ENCODE measurements at places on chromosomes 5 and 9.
A peak's percentile ranks its signal among the peaks of the same experiment; 100 is the strongest.

DNA sequence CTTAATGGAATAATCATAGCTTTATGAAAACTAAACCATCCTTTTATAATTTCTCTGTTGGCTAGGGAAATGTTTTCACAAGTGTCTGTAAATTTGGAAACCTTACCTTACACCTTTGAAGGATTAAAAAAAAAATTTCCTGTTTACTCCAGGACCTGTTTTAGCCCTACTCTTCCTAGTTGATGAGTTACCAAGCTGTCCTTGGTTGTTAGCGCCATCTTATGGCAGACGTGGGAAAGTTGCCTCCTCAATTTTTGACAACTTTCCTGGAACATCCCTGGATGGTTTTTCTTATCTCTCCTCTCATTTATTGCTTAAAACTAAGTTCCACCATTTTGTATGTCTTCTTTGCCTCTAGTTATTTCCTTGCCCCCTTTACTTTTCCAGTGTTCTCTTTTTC lies 25.7 kb downstream of the ZSWIM6 start:
- DNase-seq, result no peak

GRCh38 chr9:114366334-114367128 lies 21.3 kb downstream of the AKNA start:
- DNase-seq, result no peak

GRCh38 chr9:107504585-107505455 lies 15.3 kb upstream of the KLF4 start:
- no peak for DNase-seq

- DNase-seq, result no peak
These were observed 29.5 kb downstream of the LAMC3 start for GRCh38 chr9:131038256-131039128.

- DNase-seq, result no peak
These were observed 57.7 kb downstream of the DUSP1 start for GRCh38 chr5:172713113-172713808.

DNA sequence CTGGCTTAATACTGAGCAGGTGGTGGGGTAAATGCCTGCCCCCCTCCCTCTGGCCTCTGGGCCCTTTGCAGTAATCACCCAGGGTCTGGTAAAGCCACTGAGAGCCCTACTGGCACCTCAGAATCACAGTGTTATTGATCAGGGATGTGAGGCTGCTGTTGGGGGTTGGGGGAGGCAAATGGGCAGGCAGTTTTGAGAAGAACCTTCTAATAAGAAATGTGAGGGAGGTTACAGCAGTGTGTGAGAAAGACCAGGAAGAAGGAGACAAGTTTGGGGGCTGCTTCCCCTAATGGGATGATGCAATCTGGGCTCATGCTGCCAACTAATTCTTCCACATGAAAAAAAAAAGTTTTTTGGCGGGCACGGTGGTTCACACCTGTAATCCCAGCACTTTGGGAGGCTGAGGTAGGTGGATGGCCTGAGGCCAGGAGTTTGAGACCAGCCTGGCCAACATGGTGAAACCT lies 3.1 kb upstream of the B4GALT7 start:
- no peak for DNase-seq

- no peak for DNase-seq
These were observed 194.0 kb downstream of the EFNA5 start for GRCh38 chr5:107476783-107477182.

GRCh38 chr5:108562205-108562454 lies 180.2 kb upstream of the FBXL17 start:
- no peak for DNase-seq

DNA sequence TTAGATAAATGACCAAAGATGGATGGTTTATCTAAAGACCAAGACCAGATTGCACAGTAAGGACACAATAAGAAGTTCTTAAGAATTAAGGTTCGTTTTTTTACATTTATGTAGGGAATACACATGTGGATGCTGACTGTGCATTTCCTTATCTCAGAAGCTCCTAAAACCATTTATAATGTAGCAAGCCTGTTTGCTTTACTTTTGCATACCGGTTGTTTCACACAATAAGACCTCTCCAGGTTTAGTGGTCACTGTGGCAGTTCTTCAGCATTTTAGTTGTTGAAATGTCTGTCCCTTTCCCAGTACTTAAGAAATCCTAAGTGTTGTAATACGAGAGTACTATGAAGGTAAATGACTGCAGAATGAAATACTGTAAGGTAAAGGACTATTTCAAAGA lies 43.6 kb downstream of the BASP1 start:
- no peak for DNase-seq

DNA sequence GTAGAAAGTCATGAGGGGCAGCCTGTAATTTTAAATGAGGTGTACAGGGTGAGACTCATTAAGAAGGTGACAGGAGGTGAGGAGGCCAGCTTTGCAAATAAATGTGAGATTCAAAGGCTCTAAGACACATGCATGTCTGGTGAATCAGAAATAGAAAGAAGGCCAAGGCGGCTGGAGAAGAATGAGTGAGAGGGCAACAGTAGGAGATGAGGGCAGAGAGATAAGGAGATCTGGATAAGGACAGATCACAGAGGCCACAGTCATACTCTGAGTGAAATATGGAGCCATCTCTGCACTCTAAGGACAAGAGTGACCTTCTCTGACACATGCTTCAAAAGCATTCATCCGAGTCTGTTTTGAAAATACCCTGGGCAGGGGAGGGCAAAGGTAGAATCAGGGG lies 90.7 kb downstream of the RAD23B start:
- no peak for DNase-seq

- no peak for DNase-seq
These were observed 9.7 kb upstream of the PRKACG start for GRCh38 chr9:69023650-69024049.

GRCh38 chr5:113302120-113302519 lies 132.7 kb downstream of the TSSK1B start:
- no peak for DNase-seq

DNA sequence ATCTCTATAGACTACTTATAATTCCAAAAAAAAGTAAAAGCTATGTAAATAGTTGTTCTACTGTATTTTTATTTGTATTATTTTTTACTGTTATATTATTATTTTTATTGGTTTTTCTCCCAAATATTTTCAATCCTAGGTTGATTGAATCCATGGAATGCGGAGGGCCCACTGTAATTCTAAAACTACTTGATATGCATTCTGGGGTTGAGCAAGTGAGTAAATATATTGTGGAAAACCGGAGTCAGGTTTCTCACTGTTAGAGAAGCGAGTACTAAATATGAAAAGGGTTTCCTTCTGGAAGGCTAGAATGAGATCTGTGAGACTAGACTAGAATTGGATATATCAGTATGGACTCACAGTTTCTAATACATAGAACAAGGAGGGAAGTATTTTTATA lies 66.5 kb downstream of the FBXW11 start:
- DNase-seq, result no peak

DNA sequence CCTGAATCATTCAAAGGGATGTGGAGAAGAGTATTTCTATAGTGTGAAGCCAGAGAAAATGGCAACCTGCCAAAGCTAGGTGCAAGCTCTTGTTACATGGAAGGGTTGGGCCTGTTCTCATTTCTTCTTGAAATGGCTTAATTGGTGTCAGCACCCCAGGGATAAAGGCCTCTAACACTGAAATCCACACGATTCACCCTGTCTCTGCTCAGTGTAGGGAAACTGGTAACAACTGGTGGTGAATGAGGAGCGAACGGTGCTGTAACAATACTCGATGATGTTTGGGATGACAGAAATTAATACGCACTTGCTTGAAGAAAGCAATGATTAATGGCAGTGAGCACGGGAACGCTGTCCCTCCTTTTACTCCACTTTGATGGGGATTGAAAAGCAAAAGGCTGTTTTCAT lies 16.2 kb downstream of the PBX3 start:
- DNase-seq, result peak; percentile 100

DNA sequence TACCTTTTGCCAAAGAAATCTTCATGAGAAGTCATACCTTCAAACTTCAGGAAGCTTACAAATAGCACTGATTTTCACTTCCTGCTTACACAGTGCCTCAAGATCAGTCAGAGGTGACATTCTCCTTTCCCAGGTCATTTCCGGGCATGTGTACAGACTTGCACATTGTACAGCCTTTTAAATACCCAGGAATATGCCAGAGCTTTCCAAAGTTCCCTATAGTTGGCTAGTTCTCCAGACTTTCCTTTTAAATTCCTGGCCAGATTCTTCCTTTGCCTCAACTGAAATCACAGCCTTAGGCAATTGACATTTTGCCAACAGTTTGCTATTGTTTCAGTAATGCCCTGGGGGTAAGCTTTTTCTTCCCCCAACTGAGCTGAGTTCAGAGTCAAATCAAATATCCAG lies 47.2 kb downstream of the RFX3 start:
- DNase-seq, result no peak

GRCh38 chr5:14531668-14532067 lies 49.9 kb upstream of the OTULINL start:
- DNase-seq, result no peak

- no peak for DNase-seq
These were observed 46.5 kb upstream of the TNFAIP8 start for GRCh38 chr5:119309326-119309725.

DNA sequence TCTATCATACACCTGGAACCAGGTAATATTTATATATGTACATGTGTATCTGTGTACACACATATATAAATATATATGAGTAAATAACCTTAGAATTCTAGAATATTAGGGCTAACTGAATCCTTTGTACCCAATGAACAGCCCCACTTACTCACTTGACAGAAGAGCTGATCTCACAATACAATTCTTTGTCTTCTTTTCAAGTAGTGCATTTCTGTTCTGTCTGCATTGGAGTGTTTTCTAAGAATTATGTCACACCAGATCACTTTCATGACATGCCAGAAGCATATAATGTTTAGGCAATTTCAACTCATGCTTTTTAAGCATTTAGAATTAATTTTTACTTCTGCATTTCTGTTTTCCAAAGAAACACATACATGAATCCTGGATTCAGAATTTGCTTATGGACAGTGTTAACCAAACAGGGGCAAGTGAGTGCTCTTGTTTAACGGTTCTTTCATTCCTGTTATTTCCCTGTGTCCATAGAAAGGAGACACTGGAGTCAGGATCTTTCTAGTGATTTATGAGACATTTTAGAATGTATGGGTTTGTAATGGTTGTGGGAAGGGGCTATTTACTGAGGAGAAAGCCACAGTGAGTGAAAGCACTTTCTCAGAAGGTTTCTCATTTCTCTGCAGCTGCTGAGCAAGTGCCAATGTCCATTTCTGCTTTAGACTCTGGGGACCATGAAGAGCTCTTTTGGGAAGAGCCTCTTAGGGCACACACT lies 123.2 kb downstream of the RMI1 start:
- no peak for DNase-seq

GRCh38 chr5:107377277-107377609 lies 293.5 kb downstream of the EFNA5 start:
- no peak for DNase-seq

GRCh38 chr5:56639476-56639875 lies 175.9 kb upstream of the MAP3K1 start:
- no peak for DNase-seq

DNA sequence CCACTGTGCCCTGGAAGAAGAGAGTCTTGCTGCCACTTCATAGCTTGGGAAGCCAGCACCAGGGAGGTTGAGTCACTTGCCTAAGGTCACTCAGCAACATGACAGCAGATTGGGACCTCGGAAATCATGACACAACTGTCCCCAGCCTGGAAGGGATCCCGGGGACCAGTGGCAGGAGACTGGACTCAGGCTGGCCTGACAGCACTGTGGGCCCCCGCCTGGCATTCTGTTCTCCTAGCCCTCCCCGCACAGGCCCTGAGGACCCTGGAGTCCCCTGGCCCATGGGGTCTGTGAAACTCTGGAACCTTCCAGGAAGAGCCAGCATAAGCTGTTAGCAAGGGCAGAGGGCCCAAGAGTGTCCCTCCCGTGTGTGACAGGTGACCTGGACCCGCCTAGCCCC lies 64.9 kb downstream of the COL5A1 start:
- DNase-seq, result no peak

DNA sequence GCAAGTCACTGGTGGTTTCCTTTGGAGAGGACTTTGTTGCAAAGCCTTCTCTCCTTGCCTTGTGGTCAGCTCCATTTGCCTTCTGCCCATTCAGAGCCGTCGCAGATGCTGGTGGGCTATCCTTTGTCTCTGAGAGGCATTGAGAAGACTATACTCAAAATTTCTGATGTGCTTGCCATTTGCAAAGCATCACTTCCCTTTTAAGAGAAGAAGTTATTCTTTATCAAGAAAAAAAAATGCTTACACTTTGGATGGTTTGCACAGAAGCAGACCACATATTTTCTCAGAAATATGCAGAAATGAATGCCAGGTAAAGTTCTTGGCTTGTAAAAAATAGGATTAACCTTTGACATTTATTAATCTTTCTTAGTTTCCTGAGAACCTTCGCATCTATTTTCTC lies 195.8 kb upstream of the KLF4 start:
- DNase-seq, result no peak

DNA sequence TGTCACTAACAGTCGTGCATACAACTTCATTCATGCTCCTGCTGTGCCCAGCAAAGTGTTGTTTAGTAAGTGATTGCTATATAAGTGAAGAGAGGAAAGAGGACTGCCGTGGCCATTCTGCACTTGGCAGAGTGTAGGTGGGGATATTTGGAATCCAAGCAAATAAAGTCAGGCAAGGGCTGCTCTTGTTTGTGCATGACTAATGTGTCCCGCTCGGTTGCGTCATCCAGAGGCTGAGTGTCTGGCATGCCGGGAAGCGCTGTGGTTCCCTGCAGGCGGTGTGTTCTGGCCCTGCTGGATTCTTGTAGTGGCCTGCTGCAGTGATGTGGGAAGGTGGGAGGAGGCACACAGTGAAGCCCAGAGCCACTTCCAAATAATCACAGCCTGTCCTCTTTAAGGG lies 136.9 kb upstream of the ANKH start:
- DNase-seq, result no peak

- no peak for DNase-seq
These were observed 16.8 kb upstream of the POMT1 start for GRCh38 chr9:131485728-131486422.
